ENCODE measurements at places on chromosomes 1 and 21.
A peak's percentile ranks its signal among the peaks of the same experiment; 100 is the strongest.

DNA sequence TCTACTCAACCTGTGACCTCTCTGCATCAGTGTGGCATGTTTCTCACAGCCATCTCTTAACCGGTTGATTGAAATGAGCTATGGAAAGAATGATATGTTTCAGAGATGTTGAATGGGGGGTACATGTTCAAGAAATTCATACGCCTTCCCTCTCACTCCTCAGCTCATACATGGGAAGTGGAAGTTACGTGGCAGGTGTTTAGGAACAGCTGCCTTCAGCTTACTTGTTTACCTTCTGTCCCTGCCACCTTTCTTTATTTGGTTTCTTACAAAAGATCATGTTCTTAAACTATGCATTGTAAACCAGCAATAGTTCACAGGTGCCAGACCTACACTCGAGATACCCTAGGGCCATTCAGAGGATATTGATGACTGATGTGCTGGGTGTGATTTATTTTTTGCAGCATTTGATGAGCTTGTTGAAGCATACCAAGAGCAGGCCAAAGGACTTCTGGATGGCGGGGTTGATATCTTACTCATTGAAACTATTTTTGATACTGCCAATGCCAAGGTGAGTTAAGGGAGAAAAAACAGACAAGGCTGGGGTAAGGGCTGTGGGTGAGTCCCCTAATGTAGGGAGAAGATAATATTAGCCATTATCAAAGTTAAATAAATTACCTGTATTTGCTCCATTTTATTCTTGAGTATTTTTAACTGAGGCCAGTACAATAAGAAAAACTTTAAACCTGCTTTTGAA lies 17.4 kb downstream of the MTR start:
- DNase-seq, result no peak

- DNase-seq, result peak; percentile 46
Measured at GRCh38 chr1:35544976-35545375, 12.2 kb downstream of the KIAA0319L start.

- peak; percentile 50 for DNase-seq
Measured at GRCh38 chr21:14541841-14542490, 4.1 kb downstream of the SAMSN1 start.

- DNase-seq, result no peak
Measured at GRCh38 chr21:32131164-32131563, 147.7 kb downstream of the MIS18A start.

DNA sequence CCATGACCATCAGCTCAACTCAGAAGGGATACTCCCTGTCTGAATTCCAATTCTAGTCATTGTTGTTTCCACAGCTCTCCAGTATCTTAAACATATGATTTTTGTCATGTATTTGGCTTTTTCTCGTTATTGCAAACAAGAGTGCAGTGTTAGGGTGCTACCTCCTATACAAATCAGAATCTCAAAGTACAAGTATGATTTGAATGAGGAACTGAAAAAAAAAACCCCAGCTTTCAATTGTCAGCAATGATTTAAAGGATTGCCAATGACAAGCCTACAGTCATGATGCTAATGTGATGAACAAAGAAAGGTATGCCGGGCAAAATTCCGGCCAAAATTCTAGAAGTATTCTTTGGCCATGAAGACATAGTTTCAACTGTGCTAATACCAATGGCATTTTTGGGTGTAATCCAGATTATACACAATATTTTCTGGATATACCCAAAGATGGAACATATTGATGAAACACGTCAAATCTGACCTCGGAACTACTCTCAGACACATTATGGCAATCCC lies 14.9 kb downstream of the TMEM35B start:
- DNase-seq, result no peak

DNA sequence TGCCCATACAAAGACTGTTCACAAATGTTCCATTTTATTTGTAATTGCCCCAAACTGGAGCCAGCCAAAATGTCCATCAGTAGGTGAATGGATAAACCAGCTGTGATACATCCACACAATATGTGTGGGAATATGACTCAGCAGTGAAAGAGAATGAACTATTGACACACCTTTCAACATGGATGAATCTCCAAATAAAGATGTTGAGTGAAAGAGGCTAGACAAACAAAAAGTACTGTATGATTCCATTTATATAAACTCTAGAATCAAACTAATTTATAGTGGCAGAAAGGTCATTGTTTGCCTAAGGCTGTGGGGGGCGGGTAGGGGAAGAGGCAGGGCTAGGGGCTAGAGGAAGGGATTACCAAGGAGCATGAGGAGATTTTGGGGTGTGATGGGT lies 4.5 kb downstream of the DHCR24 start:
- DNase-seq, result no peak

- peak; percentile 74 for DNase-seq
Measured at GRCh38 chr1:12618965-12619791, 1.2 kb upstream of the DHRS3 start.

DNA sequence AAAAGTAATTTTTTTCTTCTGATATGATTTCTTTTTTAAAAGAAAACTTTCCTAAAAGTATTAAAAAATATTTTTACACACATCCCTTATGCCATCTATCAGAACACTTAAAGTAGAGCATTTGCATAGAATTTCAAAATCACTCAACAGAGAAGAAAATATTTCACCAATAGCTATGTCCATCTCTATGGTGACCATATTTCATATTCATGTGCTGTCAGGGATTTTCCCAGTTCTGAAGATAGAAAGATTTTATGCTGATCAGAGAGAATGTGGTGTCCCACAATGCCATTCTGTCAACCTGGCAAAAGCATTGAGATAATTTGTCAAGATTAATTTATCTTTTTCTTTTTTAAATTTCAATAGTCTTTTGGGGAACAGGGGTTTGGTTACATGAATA lies 87.0 kb downstream of the C4BPA start:
- DNase-seq, result no peak

- no peak for DNase-seq
Measured at GRCh38 chr1:21875621-21876063, 61.5 kb downstream of the HSPG2 start.

DNA sequence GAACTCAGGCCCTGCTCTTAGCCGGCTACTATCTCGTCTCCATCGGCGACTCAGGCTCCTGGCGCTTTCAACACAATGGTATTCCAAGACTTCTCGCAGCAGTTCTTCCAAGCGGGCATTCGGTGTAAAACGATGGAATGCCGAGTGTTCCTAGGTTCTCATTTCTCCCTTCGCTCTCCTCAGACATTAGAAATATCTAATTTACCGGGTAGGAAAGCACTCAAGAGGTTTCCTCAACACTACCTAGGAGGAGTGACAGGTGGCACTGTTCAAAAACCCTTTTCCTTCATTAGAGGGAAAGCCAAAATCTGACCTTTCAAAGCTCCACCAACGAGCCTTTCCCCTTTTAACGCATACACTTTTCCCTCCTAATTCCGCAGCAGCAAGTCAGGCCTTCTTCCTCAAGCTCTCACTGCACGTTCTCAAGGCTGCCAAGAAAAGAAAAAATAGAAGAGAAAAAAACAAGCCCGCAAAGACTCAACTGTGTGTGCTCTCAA lies 601 bp downstream of the UBE2G2 start:
- peak; percentile 30 for DNase-seq

DNA sequence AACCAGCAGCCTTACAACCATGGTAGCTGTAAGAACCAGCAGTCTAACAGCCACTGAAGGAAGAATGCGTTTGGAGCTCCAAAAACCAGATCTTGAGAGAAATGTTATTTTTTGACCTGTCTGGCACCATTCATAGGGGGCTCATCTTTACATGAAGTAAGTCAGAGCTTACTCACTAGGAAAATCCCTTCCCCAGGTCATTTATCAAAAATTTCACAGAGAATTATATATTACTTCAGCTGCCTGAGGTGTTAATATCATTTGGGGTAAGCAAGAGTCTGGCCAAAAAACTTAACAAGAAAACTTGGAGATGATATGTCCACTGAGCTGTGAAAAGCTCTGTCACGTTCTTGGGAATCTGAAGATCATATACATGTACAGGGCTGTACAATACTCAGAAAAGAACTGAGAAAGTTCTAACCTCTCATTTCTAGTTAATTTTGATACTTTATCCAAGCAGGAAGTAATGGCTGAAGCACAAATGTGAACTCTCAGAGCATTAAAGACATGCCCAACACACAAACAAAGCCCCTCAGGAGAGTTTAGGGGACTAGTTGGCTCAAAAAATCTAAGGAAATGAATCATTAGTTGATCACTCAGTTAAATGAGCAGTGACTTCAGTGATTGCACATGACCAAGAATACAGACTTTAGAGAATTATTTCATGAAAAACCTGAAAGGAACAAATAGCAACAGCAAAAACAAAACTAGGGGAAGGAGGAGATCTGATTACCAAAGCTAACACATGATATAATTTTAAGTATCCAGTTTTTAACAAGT lies 681.1 kb downstream of the LTN1 start:
- no peak for DNase-seq

- DNase-seq, result no peak
Measured at GRCh38 chr1:998745-998994, 1.2 kb downstream of the HES4 start.

- no peak for DNase-seq
Measured at GRCh38 chr1:95186149-95186548, 47.9 kb upstream of the RWDD3 start.

GRCh38 chr1:64392109-64392508 lies 77.8 kb upstream of the CACHD1 start:
- DNase-seq, result no peak

GRCh38 chr21:38455403-38455802 lies 42.9 kb downstream of the ERG start:
- DNase-seq, result no peak

DNA sequence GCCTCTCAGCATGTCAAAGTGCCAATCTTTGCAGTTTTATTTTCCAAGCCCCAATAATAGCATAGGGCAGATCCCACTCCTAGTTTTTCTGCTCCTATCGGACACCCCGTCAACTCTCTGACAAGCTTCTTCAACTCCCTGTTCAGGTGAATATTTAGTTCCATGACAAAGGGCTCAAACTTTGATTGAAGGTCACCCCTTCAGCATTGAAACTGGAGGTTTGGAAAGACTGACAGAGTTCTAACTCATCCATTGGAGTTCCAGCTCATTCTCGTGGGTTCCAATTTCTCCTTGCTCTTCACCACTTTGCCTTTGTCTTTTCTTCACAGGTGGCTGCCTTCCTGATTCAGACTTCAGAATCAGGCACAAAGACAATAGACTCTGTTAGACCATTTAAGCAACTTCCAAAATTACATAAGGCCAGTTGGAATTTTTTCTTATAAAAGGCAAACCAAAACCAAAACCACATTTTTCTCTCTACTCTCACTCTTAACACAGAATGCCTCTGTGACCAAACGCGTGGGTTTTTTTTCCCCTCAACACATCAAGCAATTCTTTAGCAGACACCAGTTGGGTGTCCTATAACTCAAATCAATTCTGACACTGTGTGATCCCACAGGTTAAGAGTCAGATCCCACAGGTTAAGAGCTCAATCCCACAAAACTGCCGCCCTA lies 169.3 kb upstream of the USP25 start:
- no peak for DNase-seq

GRCh38 chr1:66563094-66563800 lies 29.3 kb downstream of the SGIP1 start:
- no peak for DNase-seq

GRCh38 chr1:8473121-8473875 lies 155.4 kb downstream of the SLC45A1 start:
- DNase-seq, result no peak

GRCh38 chr1:32920833-32921232 lies 19.6 kb upstream of the TMEM54 start:
- DNase-seq, result no peak

DNA sequence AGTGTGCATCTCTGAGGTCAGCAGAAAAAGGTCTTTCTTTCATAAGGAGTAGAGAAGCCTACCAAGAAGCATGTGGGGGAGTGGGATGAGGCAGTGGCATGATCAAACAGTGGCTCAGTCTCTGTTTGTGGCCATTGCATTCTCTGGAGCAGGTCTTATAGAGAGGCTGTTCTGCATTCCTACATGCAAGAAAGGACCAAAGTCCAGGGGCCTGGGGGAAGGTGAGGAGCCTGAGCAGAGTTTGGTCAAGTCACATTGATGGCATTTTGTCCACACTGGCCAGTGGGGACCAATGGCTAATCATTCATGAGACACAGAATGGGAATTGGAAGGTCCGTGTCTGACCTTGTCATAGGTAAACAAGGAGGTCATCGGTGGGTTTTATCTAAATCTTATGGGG lies 25.4 kb downstream of the MAP10 start:
- DNase-seq, result no peak

GRCh38 chr1:223500560-223501425 lies 107.6 kb downstream of the CCDC185 start:
- no peak for DNase-seq

- DNase-seq, result no peak
Measured at GRCh38 chr1:247273013-247273412, 17.1 kb downstream of the VN1R5 start.

GRCh38 chr1:61626816-61627215 lies 98.1 kb downstream of the TM2D1 start:
- DNase-seq, result no peak

- DNase-seq, result no peak
Measured at GRCh38 chr1:205043866-205044265, 854 bp downstream of the CNTN2 start.

- no peak for DNase-seq
Measured at GRCh38 chr1:48773133-48773532, 3.6 kb downstream of the BEND5 start.

- DNase-seq, result no peak
Measured at GRCh38 chr1:14487671-14488070, 110.8 kb upstream of the KAZN start.

DNA sequence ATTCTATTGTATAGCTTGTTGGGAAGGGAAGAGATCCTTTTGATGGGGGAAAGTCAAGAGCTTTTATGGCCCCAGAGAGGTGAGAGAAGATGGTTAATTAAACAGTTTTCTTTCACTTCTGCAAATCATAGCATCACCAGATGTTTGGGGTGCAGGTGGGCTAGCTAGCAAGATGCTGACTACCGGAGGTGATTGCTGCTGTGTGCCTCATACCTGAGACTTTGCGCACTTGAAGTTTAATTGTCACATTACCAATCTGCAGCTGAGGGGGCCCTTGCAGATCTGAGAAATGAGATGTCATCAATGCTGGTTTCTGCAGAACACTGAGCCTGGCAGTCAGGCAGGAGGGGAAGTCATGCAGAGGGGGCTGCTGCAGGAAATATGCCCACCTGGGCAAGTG lies 73.9 kb downstream of the SNRPE start:
- DNase-seq, result no peak
